ENCODE measurements at places on chromosomes 3 and 15.

DNA sequence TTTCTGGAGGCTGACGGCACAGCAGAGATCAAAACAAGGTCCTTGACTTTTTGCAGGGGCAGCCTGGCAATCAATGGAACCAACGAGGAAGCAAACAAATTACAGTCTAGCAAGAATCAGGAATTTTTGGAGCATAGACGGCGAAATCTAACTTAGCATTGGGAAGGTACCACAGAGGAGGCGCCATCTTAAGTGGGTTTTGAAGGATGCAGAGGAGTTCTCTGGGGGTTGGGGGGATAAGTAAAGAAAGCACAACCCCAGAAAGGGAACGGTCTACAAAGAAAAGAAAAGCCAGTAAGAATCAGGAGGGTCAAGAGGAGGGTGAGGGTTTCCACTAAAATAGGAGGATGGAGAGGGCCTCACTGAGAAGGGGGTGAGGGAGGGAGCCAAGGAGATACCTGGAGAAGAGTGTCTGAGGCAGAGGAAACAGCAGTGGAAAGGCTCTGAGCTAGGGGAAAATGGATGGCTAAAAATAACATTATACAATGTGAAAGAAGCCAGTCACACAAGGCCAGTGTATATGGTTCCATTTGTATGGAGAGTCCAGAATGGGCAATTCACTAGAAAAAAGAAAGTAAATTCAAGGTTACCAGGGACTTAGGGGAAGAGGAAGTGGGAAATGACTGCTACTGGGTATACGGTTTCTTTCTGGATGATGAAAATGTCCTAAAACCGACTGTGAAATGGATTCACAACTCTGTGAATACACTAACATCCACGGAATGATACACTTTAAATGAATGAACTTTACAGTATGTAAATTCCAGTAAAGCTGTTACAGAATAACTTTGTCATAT is 25.2 kb upstream of the IQSEC1 start:
- no peak for DNase-seq

DNA sequence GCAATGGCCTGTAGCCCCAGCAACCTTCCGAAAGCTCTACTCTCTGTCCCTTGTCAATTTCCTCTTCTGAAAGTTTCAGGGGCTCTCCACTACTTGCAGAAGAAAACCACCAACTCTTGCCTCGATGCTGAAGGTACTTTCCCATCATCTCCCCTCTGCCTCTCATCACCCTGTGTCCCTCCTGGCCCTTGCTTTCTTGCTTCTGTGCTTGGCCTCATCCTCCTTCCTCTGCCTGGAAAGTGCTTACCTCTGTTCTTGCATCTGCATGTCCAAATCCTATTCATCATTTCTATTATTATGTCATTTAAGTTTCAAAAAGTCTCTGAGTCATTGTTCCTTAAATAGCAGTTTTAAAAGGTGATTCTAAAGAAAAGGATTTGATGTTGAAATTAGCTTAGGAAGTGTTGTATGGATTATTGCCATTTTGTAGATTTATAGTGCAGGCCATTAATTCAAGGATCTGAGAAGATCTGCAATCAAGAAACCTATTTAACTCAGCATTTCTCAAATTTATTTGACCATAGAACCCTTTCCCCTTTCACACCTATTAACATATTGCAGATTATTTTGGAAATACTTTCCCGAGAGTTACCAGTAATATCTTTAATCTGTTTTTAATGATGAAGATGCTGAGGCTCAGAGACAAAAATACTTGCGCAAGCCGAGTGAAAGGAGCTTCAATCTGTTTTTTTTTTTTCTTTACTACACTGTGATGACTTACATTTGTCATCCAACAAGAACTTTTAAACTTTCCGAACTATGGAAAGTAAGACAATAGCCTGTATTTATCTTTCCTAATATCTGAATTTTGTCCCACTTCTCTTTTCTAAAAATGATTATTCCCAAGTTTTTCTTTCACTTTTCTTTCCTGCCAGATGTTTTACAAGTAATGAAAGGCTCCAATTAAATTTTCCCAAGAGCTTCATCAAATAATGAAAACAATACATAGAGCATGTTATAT is 22.3 kb upstream of the CFAP161 start:
- no peak for DNase-seq

GRCh38 chr3:173589116-173589515 is 191.6 kb downstream of the NLGN1 start:
- DNase-seq, result no peak

DNA sequence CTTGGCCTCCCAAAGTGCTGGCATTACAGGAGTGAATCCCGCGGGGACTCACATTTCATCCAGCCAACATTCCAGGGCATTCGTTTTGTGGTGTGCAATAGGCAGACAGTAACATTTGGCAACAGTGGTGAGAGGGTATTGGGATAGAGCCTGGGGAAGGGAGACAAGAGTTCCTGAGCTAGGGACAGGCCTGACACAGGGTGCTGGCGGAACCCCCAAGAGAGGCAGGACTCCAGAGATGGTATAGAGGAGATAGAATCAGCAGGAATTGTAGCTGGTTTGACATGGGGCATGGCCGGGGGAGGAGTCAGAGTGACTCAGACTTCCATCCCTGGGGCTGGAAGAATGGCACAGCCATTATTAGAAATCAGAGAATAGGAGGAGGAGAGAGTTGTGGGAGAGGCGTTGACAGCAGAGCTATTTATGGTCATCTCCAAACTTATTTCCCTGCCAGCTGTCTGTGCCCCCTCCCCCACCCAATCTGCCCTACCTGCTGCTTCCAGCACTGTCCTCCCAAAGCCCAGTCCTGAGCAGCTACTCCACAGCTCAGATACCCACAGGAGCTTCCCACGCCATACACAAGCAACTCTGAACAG is 4.4 kb upstream of the IDH2 start:
- DNase-seq, result no peak

GRCh38 chr3:39114456-39114855 is 7.0 kb downstream of the TTC21A start:
- DNase-seq, result no peak

DNA sequence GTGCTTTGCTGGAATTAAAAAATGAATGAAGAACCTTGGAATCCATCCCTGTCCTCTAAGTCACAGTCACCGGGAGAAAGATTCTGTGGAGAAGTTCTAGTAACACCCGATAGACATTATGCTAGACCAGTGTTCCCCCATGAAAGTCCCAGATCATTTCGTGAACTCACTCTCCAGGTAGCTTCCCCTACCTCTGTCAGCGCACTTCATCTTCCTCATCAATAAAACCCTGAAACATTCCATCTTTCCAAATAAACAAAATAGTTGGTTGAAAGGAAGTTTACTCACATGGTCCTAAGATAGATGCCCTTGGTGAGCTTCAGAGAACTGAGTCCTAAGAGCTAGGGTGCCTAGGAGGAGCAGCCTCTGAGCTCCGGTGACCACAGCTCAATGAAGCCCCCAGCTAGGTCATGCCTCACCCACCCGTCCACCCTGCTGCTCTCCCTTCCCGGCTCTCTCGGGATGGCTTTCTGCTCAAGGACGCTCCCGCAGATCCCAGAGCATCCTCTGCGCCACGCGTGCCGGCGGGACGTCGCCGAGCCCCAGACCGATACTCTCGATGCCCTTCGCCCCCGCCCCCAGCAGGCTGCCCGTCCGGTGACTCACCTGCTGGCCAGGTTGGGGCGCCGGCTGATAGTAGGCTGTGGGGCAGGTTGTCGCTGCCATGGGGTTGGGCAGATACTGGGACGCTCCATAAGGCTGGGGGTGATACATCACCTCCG is 776 bp downstream of the VGLL3 start:
- DNase-seq, result no peak

GRCh38 chr3:151557068-151557840 is 96.4 kb upstream of the IGSF10 start:
- DNase-seq, result no peak

DNA sequence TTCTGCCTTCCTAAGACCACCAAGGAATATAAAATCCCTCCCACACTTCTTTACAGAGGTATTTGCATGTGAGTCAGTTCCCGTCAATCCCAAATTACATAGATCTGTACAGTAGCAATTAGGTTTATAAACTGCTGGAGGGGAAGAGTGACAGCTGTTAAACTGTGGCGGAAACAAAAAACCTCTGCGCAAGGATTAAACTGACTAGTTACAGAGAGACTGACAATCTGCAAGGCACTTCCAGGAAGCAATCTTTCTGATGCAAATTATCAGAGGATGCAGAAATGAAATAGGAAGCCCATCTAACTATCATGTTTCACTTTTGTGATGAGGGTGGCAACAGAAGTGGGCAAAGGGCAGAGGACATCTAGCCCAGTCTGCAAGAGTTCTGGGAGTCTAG is 150.4 kb downstream of the RTP4 start:
- no peak for DNase-seq

DNA sequence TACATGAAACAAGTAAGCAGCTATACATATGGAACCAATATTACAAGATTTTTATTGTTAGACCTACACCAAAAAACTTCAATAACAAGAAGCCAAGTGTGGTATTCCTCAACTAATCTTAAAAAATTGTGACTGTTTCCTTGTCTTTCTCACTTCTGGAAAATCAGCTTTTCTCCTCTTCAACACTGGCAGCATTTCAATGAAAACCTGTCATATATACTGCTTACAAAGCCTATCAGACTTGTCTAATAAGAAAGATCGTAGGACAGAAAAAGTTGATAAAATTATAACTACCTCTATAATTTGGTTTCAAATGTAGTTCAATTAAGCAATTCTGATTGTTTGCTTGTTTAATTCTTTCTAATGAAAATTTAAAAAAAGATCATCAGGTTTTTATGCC is 55.1 kb downstream of the CBLB start:
- DNase-seq, result no peak

GRCh38 chr3:98991393-98991792 is 89.9 kb upstream of the DCBLD2 start:
- DNase-seq, result no peak

- no peak for DNase-seq
Observed at GRCh38 chr3:196236223-196236622, 19.9 kb downstream of the SLC51A start.

GRCh38 chr15:35874260-35874905 is 328.4 kb upstream of the DPH6 start:
- DNase-seq, result no peak

- no peak for DNase-seq
Observed at GRCh38 chr3:67534594-67534993, 119.8 kb downstream of the SUCLG2 start.

GRCh38 chr15:48222627-48223026 is 16.5 kb downstream of the SLC12A1 start:
- DNase-seq, result no peak

- peak; percentile 37 for DNase-seq
Observed at GRCh38 chr3:70737666-70738290, 425.3 kb upstream of the MDFIC2 start.

GRCh38 chr3:69182588-69183316 is 60.4 kb upstream of the LMOD3 start:
- DNase-seq, result no peak

DNA sequence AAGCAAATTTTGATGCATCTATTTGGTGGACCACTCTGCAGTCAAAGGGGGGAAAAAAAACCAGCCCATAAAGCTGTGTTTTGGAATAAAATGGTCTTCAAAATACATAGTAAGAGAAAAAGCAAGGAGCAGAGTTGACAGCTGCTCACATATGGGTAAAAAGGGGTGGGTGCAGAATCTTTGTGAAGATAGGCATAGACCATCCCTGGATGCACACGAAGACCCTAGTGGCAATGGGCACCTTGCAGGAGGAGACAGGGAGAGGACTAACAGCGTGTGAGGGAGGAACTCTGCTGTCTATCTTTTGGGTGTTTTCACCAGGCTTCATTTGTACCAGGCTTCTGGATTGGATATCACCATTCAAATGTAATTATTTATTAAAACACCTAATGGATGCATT is 43.9 kb downstream of the CTNNB1 start:
- no peak for DNase-seq

- no peak for DNase-seq
Observed at GRCh38 chr3:146543461-146544001, 876 bp downstream of the PLSCR1 start.

GRCh38 chr3:128077665-128078064 is 25.4 kb downstream of the SEC61A1 start:
- DNase-seq, result no peak

DNA sequence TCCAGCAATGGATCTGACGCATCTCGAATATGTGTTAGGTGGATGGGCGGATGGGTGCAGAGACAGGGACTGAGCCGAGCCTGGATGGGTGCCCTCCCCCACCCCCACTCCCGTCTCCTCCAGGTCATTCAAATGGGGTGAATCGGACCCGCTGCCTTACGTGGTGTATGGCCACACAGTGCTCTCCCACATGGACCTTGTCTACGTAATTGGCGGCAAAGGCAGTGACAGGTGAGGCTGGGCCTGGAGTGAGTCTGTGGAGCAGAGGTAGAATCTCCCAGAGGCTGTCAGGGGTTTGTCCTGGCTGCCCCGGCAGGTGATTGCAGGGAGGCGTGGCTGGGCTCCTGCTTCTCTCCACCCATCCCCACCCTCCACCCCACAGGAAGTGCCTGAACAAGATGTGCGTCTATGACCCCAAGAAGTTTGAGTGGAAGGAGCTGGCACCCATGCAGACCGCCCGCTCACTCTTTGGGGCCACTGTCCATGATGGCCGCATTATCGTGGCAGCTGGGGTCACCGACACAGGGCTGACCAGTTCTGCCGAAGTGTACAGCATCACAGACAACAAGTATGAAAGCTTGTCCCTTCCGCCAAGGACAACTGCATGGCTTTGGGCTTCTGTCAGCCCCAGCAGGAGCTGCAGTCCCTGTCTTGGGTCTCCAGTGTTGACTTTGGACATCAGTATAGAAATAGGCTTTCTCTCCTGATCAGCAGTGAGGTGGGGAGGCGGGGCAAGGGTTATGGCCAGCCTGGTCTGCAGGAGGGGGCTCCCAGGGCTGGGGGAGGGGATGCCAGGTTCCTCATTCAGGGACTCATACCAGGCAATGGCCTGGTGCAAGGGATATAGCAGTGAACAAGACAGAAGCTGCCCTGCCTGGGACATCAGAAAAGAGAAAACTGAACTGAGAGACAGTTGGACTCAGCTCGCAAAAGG is 3.4 kb downstream of the KLHL40 start:
- DNase-seq, result no peak

- no peak for DNase-seq
Observed at GRCh38 chr3:193132964-193133363, 108.1 kb upstream of the PLAAT1 start.

GRCh38 chr3:89697321-89697916 is 590.0 kb downstream of the EPHA3 start:
- DNase-seq, result no peak

DNA sequence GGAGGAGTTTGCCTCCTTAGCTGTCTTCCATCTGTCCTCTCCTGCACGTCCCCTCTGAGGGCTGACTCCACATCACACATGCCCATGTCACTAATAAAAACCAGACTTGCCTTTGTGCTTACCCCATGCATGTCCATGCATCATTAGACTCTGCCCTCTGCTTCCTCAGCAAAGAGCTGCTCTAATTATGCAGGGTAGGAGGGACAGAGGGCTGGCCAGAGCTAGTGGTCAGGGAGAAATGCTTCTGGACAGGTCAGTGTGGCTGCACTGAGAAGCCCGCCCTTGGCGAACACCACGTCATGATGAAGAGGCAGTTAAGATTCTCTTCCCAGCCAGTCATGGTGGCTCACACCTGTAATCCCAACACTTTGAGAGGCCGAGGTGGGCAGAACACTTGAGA is 8.9 kb downstream of the CA12 start:
- no peak for DNase-seq

- no peak for DNase-seq
Observed at GRCh38 chr3:126064627-126065258, 19.2 kb downstream of the SLC41A3 start.
